ENCODE measurements at places on chromosomes 1 and 21.

DNA sequence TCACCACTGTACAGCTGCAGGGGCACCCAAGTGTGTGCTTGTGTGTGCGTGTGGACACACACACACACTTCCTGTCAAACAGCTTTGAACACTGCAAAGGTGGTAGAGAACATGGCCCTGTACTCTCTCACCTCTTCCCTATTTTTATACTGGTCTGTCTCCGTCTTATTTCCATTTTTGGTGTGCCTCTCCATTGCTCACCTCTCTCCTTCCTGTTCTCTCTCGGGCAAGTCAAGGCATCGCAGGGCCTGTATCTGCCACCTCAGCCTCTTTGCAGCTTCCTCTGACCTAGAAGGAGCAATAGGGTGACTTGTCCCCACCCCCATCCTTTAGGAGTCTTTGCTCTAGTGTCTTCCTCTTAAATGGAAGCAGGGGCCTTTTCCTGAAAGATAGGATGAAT is 2.2 kb downstream of the SMCP start:
- no peak for DNase-seq

GRCh38 chr1:56436912-56437417 is 142.4 kb downstream of the PLPP3 start:
- no peak for DNase-seq

DNA sequence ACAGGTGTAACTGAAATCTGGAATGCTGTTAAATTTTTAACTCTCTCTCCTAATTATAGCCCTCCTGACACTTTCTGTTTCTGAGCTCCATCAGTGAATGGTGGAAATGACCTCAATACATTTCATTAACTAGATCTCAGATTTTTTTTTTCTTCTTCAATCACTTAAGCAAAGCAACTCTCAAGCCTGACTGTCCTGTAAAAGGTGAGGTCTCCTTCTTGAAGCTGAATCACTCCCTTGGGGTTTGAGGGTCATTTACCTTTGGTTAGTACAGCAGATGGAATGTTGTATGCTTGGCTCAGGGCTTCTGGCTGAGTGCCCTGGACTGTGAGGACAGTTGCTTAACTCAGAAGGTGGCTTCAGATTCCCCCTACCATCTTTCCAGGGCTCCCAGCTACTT is 518.7 kb downstream of the PTPRC start:
- DNase-seq, result no peak

DNA sequence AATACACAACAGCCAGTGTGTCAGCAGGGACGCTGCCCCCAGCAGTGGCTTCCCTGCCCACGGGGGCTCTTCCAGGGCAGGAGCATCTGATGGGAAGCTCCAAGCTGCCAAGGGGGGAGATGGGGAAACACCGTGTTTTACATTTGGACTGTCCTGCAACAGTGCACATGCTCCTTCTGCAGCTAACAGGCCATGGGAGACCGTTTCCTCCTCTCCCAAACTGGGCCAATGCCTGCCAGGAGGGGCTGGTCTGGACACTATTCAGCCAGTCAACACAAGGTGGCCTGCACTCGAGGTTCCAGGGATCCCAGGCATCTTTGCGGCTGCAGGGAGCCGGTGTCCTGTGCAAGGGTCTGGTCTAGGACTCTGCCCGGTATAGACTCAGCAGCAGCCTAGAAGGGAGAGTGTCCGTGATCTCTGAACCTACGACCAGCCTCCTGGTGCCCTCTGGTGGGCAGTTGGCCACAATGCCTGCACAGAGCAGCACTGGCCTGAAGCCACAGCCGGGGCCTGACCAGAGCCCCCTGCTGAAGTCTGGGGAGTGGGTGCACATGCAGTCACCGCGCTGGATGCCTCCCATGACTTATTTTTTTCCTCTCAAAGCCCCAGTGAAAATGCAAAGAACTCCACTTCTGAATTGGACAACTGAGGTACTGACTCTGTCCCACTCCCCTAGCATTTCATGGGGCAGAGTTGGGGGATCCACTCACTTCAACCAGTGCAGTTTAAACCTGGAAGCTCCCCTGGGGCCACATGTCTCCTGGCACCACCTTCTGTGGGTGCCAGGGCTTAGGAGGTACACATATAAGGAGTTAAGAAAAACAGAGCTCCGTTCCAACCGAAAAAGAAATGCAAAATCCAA is 33.3 kb downstream of the RCC2 start:
- no peak for DNase-seq

- no peak for DNase-seq
These were observed 23.7 kb downstream of the VANGL1 start for GRCh38 chr1:115665319-115666096.

- no peak for DNase-seq
These were observed 20.5 kb downstream of the STPG1 start for GRCh38 chr1:24392982-24393650.

All from GOT3 (cell line).